ENCODE measurements at places on chromosomes 12 and 14.

DNA sequence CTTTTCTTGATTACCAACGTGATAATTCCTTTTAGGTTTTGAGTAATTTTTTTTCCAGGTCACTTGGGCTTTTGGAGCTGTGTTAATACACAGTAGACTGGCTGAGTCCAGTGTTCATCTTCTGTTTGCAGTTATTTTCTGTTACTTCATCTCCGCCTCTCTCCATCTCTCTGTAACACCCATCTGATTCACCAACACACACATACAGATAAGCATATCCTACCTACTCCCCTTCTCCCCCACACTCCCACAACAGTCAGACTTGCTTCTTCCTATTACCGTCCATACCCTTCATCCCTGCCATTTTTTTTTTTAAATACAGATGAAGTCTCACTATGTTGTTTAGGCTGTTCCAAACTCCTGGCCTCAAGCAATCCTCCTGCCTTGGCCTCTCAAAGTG is 72.7 kb upstream of the MANSC4 start:
- no peak for DNase-seq

DNA sequence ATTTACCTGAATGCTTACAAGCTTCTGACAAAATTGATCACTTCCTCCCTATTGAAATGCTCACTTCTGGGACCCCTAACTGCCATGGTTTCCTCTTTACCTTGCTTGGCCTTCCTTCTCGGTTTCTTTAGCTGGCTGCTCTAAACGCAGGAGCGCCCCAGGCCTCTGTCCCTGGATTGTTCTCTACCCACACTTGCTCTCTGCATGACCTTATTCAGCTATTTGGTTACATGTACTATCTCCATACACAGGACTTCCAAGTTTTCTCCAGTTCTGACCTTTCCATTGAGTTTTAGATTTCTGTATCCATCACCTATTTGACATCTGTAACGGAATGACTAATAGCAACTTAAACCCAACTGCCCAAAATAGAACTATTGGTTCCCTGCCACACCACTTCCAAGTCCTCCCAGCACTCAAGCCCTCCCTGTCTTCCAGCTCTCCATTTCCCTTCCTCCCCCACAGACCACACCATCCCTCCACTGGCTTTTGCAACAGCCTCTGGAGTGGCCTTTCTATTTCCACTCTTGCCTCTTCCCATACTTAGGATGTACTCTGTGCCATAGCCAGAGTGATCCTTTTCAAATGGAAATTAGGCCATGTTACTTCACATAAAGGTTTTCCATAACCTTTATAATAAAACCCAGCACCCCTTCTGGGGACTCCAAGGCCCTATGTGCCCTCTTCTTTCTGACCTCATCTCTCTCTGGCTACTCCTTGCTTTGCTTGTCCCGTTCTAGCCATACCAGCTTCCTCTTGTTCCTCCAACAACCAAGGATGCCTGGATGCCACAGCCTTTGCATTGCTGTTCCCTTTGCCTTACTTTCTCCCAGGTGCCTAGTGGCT is 202.2 kb downstream of the AEBP2 start:
- no peak for DNase-seq

- no peak for DNase-seq
These were observed 366.5 kb downstream of the ALG10 start for GRCh38 chr12:34388636-34389377.

DNA sequence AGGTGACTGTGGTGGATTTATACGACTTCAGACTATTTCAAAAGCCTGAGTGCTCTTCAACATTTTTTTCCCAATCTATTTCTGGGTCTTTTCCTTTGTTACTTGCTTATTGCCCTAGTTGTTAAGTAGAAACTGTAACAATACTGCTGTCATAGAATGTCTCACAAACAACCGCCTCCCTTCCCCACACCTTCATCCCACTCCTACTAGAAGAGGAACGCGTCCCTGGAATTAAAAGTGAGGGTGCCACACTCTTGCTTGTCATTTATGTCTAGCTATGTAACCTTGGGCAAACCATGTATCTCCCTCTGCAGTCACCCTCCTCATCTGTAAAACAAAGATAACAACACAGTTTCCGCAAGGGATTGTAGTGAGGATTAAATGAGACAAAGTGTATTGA is 8.6 kb downstream of the BRAP start:
- no peak for DNase-seq

DNA sequence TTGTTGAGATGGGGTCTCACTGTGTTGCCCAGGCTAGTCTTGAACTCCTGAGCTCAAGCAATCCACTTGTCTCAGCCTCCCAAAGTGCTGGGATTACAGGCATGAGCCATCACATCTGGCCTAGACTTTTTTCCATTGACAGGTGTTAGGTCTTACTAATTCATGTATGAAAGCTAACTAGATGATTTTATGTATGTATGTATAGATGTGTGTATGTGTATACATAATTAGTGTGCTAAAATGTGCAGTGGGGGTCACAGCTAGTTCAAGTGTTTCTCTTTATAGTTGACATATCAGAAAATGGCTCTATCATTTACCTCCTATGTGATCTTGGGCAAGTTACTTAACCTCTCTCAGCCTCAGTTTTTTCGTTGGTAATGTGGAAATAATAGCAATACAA is 23.5 kb downstream of the UNC79 start:
- DNase-seq, result no peak

- no peak for DNase-seq
These were observed 8.4 kb downstream of the PAPLN start for GRCh38 chr14:73245480-73246325.

GRCh38 chr14:103243764-103244737 is 90.0 kb upstream of the EIF5 start:
- no peak for DNase-seq

DNA sequence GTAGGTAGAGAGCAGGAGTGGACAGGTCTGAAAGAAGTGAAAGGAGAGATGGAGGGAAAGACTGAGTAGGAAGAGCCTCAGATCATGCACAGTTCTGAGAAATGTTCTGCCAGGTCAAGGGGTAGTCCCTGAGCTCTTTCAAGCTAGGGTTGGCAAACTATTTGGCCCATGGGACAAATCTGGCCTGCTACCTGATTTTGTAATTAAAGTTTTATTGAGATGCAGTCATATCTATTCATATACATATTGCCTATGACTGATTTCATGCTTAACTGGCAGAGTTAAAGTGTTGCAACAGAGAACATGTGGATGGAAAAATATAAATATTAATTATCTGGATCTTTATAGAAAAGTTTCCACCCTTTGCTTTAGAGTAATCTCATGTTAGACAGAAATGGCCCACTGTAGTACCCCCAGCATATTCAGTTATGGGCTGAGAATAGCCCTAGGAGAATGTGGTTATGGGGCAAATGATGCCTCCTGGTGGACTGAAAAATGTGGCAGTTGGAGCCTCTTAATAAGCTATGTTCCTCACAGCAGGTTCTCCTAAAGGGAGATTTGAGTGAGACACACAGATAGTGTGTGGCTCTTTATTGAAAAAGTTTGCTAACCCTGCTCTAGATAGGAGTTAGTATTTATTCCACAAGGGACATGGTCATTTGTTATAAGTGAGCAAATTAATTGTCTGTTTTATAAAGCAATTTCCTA is 476.9 kb downstream of the LRIG3 start:
- DNase-seq, result peak; percentile 15

GRCh38 chr12:81400024-81400423 is 322.1 kb downstream of the ACSS3 start:
- no peak for DNase-seq

DNA sequence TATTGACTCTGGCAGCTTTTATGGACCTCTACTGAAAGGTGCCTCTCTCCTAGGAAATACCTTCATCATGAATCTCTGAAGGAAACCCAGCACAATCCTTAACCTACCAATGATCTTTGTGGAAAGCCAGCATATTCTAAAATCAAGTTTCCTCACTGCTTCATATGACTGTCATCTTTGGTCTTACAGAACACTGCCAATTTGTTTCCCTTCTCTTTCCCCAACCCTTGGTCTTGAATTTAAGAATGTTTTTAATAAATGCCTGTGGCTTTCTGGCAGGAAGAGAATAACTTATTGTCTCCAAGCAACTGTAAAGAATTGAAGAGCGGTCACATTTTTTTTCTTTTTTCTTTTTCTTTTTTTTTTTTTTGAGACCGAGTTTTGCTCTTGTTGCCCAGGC is 427.6 kb downstream of the IPO8 start:
- no peak for DNase-seq

DNA sequence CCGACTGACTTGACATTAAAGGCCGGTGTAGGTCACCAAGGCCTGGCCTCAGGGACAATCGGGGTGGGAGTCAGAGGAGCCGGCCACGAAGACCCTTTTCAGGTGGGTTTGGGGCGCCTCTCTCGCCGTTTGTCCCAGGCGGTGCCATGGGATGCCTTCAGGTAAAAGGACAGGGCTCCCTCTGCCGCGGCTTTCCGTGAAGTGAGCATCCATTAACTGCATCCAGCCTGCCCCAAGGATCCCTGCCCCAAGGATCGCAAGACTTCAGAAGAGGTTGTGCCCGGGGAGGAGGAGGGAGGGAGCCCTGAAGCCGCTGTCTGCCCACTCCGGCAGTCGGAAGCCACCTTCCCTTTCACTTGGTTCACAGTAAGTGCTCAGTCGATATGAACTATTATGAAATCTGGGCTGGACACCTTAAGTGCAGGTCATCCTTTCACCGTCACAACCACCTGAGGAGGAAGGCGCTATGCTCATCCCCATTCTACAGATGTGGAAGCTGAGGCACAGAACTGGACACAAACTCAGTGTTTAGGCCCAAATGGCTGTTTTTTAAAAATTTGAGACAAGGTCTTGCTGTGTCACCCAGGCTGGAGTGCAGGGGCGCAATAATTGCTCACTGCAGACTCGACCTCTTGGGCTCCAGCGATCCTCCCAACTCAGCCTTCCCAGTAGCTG is 964 bp downstream of the SDS start:
- no peak for DNase-seq

DNA sequence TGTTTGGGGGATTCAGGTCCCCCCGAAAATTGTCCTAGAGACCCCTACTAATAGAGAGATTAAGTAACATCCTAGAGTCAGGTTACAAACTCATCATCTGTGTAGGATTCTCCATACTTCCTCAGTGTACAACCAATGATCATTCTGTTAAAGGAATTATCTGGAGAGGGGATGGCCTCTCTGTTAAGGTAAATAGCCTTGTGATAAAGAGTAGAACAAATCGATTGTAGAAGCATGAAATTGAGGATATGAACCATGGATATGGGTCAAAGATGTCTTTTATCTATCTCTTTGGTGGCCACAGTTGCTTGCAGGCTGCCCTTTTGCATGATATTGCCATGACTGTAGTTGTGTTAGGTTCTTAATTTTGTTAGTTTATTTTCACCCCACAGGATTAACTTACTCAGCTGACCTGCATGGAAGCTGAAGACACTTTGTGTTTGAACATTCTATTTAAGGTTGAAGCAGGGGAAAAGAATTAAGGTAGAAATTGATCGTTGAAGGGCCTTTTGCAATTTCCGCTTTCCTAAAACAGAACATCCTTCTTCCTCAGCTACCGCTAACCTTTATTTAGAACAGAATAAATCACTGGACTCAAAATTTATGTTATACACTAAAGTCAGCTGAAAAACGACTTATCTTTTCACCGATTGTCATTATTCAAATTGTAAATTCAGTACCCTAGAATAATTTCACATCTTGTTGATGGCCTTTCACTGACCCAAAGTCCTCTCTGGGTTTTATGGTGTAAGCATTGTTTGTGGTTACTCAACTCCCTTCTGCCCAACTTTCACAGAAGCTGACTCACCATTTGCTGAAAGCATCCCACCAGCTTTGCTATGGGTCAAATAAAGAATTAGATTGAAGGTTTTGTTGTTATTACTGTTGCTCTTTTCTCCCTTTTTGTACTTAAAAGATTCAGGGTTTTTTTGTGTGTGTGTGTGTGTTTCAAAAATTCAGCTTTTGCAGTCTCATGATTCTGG is 52.3 kb downstream of the IRAK3 start:
- DNase-seq, result peak; percentile 38

DNA sequence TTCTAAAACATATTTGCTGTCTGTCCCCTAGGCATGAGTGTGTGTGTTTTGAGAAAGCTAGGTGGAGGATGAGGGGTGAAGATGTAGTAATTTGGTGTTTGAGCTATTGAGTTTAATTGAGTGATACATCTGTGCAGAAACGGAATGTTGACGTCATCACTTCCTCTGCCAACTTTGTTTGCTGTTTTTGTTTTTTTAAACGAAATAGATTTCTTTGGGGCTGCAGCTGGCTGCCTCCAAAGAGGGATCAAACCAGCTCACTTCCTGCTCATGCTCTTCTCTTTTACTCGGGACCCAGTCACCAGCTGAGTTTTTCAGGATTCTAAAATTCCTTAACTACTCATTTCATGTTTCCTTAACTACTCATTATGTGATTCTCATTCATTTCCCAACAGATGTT is 19.5 kb upstream of the CRACR2A start:
- DNase-seq, result no peak

DNA sequence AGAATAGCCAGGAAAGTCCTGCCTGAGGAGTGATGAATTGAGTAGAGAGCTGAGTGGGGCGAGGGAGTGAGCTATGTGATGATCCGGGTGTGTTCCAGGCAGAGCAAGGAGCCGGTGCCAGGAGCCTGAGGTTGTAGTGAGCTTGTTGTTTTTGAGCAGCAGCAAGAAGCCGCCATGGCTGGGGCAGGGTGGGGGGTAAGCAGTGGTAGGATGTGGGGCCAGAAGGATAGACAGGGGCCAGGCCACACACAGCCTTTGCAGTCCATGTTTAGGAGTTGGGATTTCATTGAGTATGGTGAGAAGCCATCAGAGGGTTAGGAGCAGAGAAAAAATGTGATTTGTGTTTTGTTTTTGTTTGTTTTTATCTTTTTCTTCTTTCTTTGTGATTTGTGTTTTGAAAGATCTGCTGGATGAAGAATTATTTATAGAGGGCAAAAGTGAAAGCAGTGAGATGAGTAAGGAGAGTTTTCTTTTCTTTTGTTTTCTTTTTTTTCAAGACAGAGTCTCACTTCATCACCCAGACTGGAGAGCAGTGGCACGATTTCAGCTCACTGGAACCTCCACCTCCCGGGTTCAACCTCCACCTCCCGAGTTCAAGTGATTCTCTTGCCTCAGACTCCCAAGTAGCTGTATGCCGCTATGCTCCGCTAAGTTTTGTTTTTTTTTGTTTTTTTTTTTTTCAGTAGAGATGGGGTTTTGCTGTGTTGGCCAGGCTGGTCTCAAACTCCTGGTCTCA is 92.3 kb upstream of the BCAT1 start:
- no peak for DNase-seq

DNA sequence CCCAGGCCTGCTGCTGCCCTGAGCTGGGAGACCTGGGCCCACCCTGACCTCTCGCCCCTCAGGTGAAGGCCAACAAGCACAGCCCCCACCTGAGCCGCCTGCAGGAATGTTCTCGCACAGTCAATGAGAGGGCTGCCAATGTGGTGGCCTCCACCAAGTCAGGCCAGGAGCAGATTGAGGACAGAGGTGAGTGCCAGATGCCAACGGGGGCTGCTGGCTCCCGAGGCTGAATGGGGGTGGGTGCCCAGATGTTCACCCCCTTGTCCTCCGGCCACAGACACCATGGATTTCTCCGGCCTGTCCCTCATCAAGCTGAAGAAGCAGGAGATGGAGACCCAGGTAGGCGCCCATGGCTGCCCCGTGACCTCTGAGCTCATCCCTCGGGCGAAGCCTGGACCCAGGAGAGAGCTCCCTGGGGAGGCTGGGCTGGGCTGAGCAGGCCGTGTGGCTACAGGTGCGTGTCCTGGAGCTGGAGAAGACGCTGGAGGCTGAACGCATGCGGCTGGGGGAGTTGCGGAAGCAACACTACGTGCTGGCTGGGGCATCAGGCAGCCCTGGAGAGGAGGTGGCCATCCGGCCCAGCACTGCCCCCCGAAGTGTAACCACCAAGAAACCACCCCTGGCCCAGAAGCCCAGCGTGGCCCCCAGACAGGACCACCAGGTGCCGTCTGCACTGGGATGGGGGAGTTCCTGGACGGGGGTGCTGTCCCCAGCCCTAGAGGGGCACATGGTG is 25.8 kb downstream of the HIP1R start:
- DNase-seq, result no peak

- no peak for DNase-seq
These were observed 100.2 kb downstream of the RIMBP2 start for GRCh38 chr12:130615861-130616345.

Data from pons (tissue), 1 donor.